ENCODE measurements at places on chromosomes 3 and 15. TPM values are rescaled to one million over a fixed set of nuclear protein-coding genes. Genes with fewer than 3 reads are reported as not detected.

TJP1 gene
- polyA plus RNA-seq = 41.6 TPM

DLL4 gene
- polyA plus RNA-seq = 10.5 TPM

DNA sequence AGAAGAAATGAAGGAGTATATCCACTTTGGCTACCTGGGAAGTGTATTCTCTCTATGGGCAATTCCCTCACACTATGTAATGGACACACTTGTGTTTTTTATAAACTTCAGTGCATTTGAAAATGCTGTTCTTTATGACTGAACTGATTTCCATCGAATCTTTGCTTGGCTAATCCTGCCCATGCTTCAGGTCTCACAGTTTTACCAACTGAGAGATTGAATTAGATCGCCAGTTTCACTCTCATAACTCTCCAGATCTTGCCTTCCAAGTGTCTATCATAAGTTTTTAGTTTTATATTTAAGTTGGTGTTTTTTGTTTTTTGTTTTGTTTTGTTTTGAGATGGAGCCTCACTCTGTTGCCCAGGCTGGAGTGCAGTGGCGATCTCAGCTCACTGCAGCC is 73.5 kb upstream of the MBNL1 start:
- no peak for DNase-seq

GRCh38 chr15:100429116-100429728 is 87.4 kb upstream of the ADAMTS17 start:
- no peak for DNase-seq

CD200R1 gene
- polyA plus RNA-seq = 1.3 TPM

RNU6-1 gene
- polyA plus RNA-seq = not detected

GRCh38 chr3:86790884-86791549 is 199.9 kb downstream of the VGLL3 start:
- no peak for DNase-seq
